Muscle of arm (tissue), 14 donors: ENCODE measurements at places on chromosomes 13 and 19. TPM values are rescaled to one million over a fixed set of nuclear protein-coding genes. Genes with fewer than 3 reads are reported as not detected.

Gene SPTBN4
- polyA plus RNA-seq: not detected

Gene FKRP
- polyA plus RNA-seq: 14.9 TPM

Gene LPAR2
- 3.0 TPM for polyA plus RNA-seq

Gene GPR18
- not detected for polyA plus RNA-seq

Gene CALR3
- not detected for polyA plus RNA-seq

Gene IGFL1
- 1.7 TPM for polyA plus RNA-seq

Gene HSH2D
- polyA plus RNA-seq: 0.42 TPM

- no peak for DNase-seq
Measured at GRCh38 chr19:35451338-35452096, 3.5 kb downstream of the FFAR2 start.

GRCh38 chr19:34926685-34927375 lies at the start of gene ZNF30:
Gene ZNF30 (plus strand): TSS chr19:34926903. CDS start chr19:34929948, 3,045 bp downstream.
- DNase-seq: peak; percentile 89

- DNase-seq: no peak
Measured at GRCh38 chr13:75513271-75513670, 24.4 kb downstream of the COMMD6 start.

DNA sequence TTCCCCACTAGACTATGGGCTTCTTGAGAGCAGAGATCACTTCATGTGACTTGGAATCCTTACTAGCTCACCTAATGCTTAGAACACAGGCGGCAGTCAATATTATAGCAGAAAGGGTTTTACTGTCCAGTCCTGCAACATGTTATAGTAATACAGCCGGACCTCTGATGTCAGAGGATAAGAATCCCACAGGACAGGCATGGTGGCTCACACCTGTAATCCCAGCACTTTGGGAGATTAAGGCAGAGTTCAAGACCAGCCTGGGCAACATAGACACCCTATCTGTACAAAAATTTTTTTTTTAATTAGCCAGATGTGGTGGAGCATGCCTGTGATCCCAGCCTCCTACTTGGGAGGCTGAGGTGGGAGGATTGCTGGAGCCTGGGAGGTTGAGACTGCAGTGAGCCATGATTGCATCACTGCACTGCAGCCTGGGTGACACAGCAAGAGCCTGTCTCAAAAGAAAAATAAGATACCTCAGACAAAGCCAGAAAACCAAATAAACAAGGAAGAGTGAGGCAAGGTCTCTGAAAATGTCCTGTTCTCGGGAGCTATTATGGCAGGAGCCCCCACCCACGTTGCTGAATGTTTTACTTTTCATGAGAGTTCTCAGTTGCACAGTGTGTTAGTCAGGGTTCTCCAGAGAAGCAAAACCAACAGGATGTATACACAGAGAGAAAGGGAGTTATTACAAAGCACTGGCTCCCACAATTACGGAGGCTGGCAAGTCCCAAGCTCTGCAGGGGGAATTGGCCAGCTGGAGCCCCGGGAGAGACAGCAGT lies 100.8 kb downstream of the UBL3 start:
- no peak for DNase-seq

DNA sequence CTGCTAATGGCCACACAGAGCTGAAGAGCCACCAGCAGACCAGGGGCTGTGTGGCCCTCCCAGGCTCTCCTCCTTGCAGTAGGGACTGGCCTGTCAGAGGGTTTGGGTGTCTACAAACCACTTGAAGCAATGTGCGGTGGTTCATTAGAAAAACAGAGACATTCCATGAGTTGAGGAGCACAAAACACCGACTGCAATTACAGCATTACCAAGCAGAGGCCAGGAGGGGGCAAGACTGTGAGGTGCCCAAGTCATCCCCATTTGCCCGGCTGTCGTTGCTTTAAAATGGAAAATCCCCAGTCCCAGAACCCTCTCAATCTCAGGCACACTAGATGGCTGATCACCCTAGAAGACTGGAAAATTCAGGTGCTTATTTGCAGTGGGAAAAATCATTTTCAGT lies 15.0 kb downstream of the TMTC4 start:
- no peak for DNase-seq

GRCh38 chr13:47147812-47148119 lies 250.9 kb upstream of the HTR2A start:
- no peak for DNase-seq

DNA sequence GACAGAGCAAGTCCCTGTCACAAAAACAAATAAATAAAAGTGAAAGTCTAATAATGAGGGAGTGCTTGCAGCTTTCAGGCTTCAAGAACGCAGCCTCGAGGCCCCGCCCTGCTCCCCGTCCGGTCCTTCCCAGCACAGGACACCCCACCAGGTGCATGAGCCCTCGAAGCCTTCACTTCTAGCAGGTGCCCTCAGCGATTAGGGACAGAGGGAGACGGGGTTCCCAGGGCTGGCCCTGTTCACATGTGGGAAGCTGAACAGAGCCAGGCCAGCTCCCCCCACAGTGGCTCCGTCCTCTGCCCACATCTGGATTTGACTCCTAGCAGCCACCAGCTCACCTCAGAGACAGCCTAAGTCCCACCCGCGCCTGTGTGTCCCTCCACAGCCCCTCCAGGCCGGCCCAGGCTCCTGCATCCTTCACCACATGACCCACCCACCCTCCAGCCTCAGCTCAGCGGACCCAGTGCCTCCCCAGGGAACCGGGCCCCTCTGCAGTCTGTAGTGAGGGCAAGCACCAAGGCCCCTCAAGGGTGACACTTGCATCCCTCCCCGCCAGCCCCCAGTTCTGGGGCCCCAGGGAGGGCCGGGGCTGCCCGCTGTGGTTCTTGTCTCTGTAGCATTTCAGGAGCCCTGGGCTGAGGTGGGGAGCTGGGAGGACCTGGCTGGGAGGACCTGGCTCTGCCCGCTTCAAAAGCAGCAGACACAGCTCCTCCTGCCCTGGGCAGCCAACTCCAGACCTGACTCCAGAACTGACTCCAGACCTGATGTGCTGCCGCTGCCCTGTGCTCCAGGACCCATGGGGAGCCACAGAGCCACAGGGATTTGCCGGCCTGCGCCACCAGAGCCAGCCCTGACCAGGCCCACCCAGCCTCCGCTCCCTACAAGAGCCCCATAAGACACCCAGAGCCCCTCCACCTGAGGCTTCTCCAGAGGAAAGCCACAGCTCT lies 27.2 kb downstream of the GPX4 start:
- no peak for DNase-seq

DNA sequence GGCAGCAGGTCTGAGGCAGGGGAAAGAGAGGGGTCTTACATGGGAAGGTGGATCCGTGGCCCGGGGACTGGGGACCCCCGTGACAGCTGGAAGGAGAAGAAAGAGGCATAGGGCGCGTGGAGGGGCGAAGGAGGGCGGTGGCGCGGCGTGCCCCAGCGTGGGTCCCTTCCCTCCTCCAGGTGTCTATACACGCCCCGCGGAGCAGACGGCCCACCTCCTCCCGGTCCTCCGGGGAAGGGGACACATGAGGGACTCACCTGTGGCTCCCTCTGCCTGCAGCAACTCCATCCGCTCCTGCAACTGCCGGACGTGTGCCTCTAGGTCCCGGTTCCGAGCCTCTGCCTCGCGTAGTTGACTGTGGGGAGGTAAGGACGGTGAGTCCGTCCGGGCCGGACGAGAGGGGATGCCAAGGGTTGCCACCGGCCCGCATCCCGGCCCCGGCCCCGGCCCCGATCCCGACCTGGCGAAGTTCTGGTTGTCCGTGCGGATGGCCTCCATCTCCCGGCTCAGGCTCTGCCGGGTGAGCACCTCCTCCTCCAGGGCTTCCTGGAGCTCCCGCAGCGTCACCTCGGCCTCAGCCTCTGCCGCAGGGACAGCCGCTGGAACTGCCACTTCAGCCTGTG lies 2.4 kb upstream of the SIX5 start:
- DNase-seq: no peak

GRCh38 chr13:109728791-109729731 lies 57.3 kb downstream of the IRS2 start:
- no peak for DNase-seq

DNA sequence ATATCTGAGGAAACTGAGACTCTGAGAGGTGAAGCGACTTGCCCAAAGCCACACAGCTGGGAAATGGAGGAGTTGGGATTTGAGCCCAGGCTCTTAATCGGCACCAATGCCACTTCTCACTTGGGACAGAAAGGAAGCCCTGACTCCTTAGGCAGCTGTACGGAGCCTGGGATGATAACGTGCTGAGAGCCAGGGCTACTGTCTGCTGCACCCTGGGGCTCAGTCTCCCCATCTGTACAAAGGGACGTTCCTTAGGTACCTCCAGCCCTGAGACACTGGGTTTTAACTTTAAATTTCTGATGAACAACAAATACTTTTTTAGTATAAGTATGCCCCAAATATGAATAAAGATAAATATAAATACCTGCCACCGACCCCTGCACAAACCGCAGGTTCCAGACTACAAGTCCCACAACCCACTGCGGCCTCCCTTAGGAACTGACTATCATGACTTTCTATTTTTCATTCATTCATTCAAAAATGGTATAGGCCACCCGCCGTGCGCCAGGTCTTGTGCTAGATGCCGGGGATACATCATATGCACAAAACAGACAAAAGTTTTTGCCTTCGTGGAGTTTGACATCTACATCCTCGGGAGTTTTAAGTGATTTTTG lies 776 bp upstream of the NCLN start:
- no peak for DNase-seq

DNA sequence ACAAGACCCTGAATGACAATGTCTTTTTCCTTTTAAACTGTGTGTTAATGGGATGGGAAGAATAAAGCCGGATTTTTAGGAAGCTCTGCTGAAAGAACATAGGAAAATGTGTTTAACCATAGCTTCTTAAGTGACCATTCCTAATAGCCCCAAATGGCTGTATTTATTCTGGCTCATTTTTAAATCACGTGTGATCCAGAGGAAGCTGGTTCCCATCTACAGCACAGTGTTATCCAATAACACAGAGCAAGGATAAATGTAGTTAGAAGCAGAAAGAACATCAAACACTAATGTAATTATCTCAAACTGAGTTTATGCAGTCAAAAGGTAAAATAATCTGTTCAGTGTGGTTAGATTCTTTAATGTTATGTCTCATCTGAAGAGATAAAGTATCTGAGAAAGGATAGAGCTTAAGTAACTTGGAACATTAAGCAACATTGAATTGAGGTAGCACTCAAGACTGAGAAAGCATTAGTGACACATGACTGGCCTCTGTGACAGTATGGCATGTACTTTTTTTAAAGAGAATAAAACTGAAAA lies 853.3 kb downstream of the GPC5 start:
- no peak for DNase-seq

DNA sequence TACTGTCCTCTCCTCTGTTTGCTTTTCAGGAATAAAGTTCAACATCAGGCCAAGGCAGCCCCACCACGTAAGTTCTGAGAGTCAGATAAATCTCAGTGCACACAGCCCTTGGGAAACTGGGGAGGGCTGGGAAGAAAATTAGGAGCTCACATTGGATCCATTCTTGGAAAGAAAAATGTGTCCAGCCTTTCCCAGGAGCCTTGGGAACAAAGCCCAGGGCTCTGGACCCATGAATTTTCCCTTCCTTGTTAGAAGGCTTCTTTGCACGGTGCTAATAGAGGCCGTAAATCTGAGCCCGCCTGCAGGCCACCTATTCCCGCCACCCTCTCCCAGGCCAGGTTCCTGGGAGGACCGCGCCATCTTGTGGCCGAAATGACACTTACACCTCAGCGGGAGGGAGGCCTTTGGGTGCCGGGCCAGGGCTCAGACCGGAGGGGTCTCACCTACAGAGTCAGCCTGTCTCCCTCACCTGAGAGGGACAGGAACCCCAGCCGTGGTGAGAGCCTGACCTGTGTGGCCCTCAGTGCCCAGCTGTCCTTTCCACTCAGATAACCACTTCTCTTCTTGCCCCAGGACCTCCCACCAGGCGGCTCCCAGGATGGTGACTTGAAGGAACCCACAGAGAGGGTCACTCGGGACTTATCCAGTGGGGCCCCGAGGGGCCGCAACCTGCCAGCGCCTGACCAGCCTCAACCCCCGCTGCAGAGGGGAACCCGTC lies 25.1 kb upstream of the KCTD15 start:
- DNase-seq: peak; percentile 72

DNA sequence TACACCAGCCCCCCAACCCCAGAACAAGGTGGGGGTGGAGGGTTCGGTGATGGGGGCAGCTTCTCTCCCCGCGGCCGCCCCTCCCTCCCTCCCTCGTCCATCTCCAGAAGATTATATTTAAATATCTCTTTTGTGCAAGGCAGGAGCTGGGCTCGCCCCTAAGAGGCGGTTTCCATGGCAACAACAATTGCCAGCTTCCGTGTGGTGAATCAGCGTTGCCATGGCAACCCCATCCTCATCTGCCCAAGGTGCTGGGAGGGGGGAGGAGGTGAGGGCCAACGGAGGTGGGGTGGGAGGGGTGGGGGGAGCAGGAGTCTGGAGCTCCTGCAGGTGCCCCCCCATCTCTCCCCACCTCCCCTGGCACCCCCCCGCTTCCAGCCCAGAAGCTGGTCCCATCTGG lies 46.4 kb downstream of the CELF5 start:
- no peak for DNase-seq

DNA sequence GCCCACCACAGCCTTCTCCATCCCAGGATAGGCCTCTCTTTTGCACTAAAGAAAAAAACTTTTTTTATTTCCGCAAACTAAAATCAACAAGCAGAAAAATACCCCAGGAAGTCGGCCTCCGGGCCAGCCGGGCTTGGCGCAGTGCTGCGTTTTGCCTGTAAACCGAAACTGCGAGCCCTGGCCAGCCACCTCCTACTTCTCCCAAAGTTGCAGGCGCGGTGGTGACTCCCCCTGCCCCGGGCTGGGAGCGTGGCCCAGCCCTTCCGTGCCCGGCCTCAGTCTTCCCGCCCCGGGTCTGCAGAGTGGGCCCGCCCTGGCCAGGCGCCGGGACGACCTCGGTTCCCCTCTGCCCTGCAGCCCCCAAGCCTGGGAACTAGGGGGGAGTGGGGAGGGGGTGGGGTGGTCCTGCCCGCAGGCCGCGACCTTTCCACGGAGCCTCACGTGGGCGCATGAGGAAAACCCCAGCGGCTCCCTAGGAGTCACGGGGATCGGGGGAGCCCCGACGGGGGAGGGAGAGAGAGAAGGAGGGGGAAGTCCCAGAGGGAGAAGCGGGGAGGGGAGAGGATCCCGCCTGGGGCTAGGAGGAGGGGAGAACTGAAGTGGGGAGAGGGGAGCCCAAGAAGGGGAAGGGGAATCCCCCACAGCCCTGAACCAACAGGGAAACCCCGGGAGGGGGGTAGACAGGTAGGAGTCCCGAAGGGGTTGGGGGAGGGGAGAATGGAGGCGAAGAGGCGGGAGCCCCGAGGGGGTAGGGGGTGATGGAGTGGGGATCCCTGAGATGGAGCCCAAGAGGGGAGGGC lies 3.0 kb downstream of the GADD45B start:
- peak; percentile 72 for DNase-seq

GRCh38 chr19:12912571-12912970 lies 6.5 kb downstream of the SYCE2 start:
- DNase-seq: no peak

- peak; percentile 66 for DNase-seq
Measured at GRCh38 chr19:51689751-51690453, 3.2 kb upstream of the SPACA6 start.
